ENCODE measurements at places on chromosomes 11 and 22.

- peak; percentile 40 for DNase-seq
Observed at GRCh38 chr11:115297330-115297729, 206.9 kb downstream of the CADM1 start.

DNA sequence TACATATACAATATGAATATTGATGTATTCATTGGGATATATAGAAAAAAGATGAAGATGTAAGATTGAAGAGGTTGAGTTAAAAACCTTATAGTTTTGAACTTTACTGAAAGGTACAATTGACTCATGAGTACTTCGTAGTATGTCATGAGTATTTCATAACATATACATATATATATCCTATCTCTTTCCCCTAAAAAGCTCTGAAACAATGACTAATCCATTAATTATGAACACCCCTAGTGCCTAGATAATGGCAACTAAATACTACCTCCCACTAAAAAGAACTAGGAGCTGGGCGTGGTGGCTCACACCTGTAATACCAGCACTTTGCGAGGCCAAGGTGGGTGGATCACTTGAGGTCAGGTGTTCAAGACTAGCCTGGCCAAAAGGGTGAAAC lies 31.5 kb downstream of the SLC35F2 start:
- no peak for DNase-seq

- no peak for DNase-seq
Observed at GRCh38 chr11:10752486-10752885, 1.4 kb downstream of the CTR9 start.

GRCh38 chr11:8318536-8318935 lies 54.9 kb upstream of the LMO1 start:
- DNase-seq: no peak

DNA sequence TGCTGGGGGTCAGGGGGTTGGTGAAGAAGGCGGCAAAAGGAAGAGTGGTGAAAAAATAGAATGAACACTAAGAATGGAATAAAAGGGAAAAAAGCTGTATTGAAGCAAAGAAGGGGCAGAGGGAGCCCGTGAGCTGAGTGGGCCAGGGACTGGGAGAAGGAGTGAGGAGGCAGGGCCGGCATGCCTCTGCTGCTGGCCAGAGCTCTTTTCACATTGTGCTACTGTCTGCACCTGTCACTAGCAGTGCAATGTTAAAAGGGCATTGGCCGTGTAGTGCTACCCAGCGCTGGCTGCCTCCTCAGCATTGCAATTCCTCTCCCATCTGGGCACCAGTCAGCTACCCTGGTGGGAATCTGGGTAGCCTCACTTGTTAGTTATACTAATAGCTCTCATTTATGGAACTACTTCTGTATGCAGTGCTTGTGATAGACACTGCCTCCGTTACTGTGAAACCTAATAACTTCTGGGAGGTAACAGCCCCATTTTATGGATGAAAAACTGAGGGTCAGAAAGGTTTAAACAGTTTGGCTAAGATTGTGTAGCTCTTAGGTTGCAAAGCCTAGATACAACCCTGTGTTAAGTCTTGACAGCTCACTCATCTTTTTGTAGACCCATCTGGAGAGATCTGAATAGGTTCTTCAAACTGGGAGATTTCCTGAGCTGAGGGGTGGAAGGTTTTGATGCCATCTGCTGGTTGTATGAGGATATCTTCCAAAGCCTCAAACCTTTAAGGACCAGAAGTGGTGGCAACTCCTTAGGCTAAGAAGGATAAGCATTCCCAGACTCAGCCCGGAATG lies 8.5 kb downstream of the YPEL4 start:
- peak; percentile 38 for DNase-seq

- DNase-seq: no peak
Observed at GRCh38 chr11:116686866-116687265, 85.9 kb downstream of the BUD13 start.

- peak; percentile 10 for DNase-seq
Observed at GRCh38 chr11:12111549-12112520, 1.4 kb downstream of the MICAL2 start.

DNA sequence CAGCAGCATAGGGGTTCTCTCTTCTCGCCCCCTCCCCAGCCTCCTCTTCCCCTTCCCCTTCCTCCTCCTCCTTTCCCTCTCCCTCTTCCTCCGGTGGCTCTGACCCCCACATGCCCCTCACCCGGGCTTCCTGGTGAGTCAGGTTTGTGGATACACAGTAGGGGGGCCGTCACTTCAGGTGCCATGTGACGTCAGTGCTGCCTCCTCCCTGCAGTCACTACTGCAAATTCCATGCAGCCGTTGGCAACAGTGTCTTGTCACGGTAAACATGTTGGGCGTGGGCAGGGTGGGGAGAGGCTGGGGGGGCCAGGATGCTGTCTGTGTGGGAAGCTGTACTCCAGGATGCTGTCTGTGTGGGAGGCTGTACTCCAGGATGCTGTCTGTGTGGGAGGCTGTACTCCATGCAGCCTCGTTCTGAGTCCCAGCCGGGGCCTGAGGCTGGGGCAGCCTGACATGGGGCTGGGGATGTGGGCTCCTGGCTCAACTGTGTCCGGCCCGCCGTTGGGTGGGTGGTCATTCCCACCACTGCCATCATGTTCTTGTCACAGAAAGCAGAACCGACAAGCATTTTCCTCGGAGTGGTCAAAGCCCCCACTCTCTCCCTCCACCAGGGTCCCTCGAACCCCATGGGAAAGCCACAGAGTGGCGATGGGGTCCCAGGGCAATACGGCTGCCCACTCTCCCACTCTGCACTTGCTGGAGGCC lies 2.4 kb upstream of the MUC2 start:
- no peak for DNase-seq

GRCh38 chr22:45169591-45170466 lies 6.1 kb downstream of the NUP50 start:
- no peak for DNase-seq

- no peak for DNase-seq
Observed at GRCh38 chr11:10287140-10287539, 6.9 kb downstream of the SBF2 start.

GRCh38 chr11:84740050-84740449 lies 887.1 kb downstream of the DLG2 start:
- no peak for DNase-seq

- DNase-seq: no peak
Observed at GRCh38 chr22:39212721-39213376, 31.9 kb downstream of the PDGFB start.

DNA sequence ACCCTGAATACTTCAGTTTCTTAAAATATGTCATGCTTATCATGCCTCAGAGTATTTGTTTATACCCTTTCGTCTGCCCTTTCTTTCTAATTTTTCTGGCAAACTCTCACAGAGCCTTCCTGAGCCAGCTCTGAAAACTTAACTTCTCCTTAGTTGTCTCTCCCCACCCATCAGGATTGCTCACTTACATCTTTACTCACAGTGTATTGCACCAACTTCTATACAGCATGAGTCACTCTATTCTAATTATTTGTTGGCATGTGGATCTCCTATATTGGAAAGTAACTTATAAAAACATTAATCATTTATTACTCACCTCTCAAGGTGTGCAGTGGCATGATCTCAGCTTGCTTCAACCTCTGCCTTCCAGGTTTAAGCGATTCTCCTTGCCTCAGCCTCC lies 114.9 kb downstream of the FANCF start:
- DNase-seq: no peak

DNA sequence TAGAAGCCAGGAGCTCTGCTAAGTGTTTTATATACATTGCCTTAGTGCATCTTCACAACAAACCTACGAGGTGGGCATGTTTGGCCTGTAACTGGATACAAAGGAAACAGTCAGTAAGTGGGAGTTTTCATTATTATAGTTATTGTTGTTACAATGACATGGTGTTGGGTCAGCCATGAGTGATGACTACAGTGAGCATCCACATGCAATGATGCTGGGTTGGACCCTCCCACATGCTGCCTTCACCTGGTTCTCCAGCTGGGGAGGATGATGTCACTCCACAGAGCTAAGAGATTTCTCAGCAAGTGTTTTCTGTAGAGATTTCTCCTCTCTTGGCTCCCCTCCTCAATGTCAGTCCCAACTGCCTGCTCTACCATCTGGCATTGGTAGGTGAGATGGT lies 59.3 kb downstream of the EHF start:
- no peak for DNase-seq

DNA sequence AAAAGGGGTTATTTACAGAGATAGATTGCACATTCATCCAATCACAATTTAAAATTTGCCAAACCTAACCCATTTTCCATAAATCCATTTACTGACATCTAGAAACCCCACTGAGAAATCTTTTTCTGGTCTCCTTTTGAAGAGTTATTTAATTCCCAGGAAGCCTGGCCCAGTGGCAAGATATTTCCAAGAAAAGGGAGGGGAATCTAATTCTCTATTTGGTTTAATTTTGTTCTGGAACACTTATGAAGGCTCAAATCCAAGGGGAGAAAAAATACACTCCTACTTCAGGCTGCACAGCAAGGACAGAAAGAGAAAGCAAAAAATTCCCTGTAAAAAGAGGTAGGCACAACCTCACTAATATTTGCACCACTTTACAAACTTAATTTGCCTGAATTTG lies 88.2 kb upstream of the LDLRAD3 start:
- DNase-seq: no peak

GRCh38 chr11:108341654-108342053 lies 118.8 kb downstream of the ATM start:
- no peak for DNase-seq

DNA sequence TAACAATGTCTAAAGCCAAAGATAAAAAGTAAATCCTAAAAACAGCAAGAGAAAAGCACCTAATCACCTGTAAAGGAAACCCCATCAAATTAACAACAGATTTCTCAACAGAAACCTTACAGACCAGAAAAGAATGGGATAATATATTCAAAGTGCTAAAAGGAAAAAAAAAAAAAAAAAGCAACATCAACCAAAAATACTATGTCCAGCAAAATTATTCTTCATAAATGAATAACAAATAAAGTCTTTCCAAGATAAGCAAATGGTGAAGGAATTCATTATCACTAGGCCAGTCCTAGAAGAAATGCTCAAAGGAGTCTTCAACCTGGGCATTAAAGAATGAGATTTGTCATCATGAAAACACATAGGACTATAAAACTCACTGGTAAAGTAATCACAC lies 192.0 kb upstream of the UBASH3B start:
- no peak for DNase-seq

DNA sequence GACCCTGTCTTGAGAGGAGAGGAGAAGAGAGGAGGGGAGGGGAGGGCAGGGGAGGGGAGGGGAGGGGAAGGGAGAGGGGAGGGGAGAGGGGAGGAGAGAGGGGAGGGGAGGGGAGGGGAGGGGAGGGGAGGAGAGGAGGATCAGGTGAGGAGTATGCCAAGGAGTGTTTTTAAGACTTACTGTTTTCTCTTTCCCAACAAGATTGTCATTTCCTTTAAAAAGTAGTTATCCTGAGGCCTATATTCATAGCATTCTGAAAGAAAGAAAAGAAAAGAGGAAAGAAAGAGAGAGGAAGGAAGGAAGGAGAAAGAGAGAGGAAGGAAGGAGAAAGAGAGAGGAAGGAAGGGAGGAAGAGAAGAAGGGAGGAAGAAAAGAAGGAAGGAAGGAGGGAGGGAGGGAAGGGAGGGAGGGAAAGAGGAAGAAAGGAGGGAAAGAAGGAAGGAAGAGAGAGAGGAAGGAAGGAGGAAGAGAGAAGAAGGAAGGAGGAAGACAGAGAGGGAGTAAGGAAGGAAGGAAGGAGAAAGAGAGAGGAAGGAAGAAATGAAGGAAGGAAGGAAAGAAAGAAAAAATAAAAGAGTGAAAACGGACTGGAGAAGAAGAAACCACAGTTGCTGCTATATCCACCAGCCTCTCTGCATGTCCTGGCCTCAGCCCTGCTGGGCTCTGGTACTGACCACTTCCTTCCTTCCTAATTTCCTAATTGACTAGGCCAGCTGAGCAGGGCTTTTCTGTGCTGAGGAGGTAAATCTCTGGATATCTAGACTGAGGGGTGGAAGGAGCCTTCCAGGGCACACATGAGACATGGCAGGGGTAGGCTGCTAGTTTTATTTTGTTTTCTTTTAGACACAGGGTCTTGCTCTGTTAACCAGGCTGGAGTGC lies 1.1 kb upstream of the SAA1 start:
- DNase-seq: no peak

GRCh38 chr11:45754741-45755140 lies 50.2 kb upstream of the SLC35C1 start:
- no peak for DNase-seq

GRCh38 chr22:36659762-36660509 lies 43.6 kb downstream of the CACNG2 start:
- peak; percentile 88 for DNase-seq

- DNase-seq: no peak
Observed at GRCh38 chr22:27726686-27727449, 74.7 kb downstream of the MN1 start.

DNA sequence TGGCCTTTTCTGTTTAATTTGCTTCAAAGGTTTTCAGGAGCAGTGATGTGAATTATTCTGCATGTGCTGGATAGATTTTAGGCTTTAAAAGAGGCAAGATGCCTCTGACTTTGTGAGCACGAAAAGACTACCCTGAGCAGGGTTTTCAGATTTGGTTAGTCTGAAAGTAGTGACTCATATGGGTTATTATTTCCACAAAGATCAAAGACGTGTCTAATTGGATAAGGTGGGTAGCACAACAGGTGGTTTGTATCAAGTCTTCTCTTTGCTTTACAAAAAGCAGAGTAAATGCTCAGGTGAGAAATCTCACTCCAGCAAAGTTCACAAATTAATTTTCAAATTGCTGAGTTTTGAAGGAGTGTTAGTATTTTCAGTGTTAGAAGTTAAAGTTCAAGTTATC lies 37.6 kb upstream of the DBX1 start:
- DNase-seq: no peak

- DNase-seq: no peak
Observed at GRCh38 chr11:116518141-116518540, 254.6 kb downstream of the BUD13 start.

DNA sequence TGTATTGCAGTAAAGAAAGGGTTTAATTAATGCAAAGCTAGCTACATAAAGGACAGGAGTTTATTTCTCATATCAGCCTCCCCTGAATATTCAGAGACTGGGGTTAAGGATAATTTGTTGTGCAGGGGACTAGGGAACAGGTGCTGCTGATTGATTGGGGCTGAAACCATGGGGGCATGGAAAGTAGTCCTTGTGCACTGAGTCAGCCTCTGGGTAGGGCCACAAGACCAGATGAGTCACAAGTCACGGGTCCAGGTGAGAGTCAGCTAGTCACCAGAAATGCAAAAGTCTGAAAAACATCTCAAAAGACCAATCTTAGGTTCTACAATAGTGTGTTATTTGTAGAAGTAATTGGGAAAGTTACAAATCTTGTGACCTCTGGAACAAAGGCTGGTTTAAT lies 32.9 kb upstream of the SYT13 start:
- no peak for DNase-seq

DNA sequence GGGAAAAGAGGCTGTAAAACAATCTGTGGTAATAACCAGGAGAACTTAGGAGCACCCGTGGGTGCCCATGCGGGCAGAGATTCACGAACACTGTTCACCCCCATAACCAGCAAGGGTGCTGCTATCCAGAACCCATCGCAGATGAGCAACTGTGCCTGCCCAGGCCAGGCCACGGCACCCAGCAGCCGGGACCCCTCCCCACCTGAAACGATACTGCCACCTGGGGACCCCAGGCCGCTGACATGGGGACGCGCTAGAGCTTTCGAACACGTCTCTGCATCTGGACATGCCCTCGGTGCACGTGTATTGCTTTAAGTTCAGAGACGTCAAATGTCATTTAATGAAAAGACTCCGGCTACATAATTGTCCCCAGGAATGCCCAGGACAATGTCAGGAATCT lies 14.3 kb upstream of the MUC2 start:
- no peak for DNase-seq

GRCh38 chr11:77821349-77821851 lies 456 bp downstream of the AAMDC start:
- DNase-seq: no peak

GRCh38 chr11:63944987-63945386 lies 6.2 kb downstream of the NAA40 start:
- DNase-seq: no peak

GRCh38 chr11:14641801-14642200 lies 1.8 kb upstream of the PDE3B start:
- no peak for DNase-seq
